CD4-positive, alpha-beta T cell treated with Interferon gamma for 1 hour (primary cell): ENCODE measurements at places on chromosomes 4 and X.

- no peak for DNase-seq
Measured at GRCh38 chrX:38018766-38019425, 12.5 kb downstream of the SYTL5 start.

DNA sequence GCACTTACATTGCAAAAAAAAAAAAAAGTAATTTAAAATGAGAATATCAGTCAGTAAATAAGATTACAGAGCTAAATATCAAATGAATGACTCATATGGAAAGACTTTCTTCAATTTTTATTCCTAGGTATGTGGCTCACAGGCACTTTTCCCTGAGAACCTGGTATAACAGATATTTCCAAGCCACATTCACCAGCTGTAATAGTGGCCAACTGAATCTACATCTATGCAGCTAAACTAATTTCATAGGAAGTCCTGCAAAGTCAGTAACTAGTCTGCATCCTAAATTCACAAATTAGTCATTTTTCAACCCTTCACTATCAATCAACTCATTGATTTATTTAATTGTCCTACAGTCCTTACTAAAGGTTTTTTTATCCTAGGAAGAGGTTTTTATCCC, 5.6 kb downstream of the PDE5A start:
- no peak for DNase-seq

GRCh38 chr4:26020083-26020668, 106.2 kb downstream of the SMIM20 start:
- DNase-seq = peak; percentile 4

DNA sequence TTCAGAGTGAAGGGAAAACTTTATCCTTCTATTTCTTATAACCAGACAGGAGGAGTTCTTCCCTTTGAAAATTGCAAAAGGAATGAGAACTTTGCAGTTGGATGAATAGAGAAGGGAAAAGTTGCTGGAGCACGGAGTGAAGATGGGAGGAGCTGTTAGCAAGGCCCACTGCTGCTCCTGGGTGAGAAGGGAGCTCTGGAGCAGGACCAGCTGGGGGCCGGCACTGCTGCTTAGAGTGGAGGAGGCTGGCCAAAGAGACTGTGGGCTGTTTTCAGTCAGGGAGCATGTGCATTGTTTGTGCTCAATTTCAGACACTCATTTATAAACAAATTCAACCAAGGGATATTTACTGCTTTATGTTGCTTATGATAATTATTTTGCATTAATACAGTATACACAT, 164.2 kb downstream of the STIM2 start:
- DNase-seq = no peak

GRCh38 chr4:46656071-46656470, 253.0 kb downstream of the COX7B2 start:
- DNase-seq = no peak

DNA sequence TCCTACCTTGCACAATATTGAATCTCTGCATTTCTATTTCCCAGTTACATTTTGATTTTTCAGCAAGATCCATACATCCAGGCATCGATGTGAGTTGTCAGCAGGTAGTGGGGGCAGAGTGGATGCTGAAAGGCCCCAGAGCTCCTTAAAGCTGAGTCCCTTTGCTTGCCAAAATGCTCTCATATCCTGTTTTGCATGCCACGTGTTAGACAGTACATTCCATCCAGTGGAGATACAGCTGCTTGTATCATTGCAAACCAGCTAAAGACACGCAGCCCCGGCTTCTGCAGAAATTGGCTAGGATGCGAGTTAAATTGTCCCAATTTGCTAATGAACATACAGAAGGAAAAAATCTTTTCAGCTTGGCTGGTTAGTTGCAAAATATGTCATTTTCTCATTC, 179.6 kb upstream of the MXRA5 start:
- DNase-seq = no peak

- DNase-seq = no peak
Measured at GRCh38 chrX:32455704-32456103, 755.6 kb downstream of the DMD start.

DNA sequence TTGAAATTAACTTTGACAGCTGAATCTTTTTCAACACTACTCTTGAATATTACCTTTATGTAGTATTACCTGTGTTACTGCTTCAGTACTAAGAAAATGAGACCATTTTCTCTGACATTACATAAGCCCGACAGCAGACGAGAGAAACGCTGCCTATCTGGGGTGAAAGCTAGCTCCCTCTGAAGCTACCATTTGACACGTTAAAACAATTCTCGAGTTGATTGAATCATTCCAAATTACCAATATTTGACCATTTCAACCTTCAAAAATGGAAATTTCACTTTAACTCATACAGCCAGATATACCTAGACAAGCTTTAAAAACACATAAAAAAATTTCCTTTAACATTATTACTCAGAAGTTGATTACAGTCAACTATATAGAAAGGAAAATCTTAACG, 836 bp downstream of the GPM6A start:
- DNase-seq = no peak

DNA sequence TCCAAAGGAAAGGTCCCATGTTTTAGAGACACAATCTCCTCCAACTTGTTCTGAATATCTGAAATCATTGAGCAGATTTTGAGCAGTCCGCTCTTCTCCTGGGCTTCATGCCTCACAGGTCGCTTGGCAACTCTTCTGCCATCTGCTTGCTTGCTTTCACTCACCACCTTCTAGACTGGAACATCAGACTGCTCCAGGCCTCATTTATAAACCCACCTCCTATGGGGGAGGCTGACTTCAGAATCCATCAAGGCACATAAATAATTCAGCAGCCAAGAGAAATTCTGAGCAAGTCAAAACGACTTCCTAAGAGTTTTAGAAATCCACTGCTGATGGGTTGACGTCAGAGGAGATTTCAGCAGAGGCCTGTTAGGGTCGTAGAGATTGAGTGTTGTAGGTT, 64.1 kb downstream of the FAM184B start:
- DNase-seq = no peak

- DNase-seq = no peak
Measured at GRCh38 chrX:108464604-108465003, 25.0 kb downstream of the COL4A5 start.

- DNase-seq = peak; percentile 3
Measured at GRCh38 chrX:13090339-13091110, 46.1 kb upstream of the FAM9C start.

GRCh38 chr4:169131556-169132208, 121.6 kb upstream of the CBR4 start:
- DNase-seq = no peak

- no peak for DNase-seq
Measured at GRCh38 chr4:12716896-12717295, 767.2 kb downstream of the RAB28 start.

DNA sequence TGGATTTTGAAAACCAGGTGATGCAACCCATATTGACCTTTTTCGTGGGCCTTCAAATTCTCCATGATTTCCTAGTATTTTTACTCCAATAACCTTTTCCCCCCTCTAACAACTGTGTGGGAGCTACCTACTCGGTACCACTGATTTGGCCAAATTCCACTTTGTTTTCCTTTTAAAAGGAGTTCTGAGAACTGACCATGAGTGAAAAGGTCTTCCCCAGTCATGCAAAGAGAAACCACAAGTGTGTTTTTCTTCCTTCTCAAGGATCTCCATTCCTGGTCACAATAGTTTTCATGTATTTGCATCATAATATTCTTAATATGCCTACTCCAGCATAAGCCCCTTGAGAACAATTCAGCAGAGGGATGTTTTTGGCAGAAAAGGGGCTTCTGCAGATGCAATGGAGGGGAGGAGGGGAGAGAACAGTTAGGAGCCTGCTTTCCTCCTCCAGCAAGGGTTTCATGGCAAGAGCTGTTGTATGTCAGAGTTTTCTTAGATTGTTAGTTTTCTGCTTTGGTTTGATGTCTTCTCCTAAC, 195.3 kb upstream of the ANXA3 start:
- no peak for DNase-seq

GRCh38 chr4:87511500-87511899, 17.7 kb downstream of the SPARCL1 start:
- no peak for DNase-seq

GRCh38 chrX:39645178-39645895, 452.4 kb downstream of the BCOR start:
- no peak for DNase-seq

- no peak for DNase-seq
Measured at GRCh38 chr4:82380831-82381230, 7.0 kb upstream of the HNRNPD start.

GRCh38 chrX:47605024-47605423, 14.6 kb downstream of the SYN1 start:
- no peak for DNase-seq

DNA sequence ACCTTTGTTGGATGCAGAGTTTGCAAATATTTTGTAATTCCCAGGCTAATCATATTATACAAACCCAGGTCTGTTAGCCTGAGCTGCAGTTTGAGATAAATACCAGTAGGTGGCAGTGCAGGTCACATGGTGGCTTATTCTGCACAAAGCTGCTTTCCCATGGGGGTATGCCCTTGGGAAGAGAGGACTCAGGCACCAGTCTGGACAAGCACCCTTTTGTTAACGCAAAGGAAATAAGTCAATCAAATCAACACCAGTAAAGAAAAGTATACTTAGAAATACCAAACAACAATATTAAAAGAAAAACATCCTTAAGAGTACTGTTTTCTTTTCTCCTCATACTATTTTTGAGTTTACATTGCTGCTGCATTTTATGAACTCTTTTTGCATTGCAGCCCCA, 389.0 kb upstream of the ZFP42 start:
- DNase-seq = no peak

GRCh38 chr4:187065396-187065795, 341.7 kb upstream of the FAT1 start:
- no peak for DNase-seq

DNA sequence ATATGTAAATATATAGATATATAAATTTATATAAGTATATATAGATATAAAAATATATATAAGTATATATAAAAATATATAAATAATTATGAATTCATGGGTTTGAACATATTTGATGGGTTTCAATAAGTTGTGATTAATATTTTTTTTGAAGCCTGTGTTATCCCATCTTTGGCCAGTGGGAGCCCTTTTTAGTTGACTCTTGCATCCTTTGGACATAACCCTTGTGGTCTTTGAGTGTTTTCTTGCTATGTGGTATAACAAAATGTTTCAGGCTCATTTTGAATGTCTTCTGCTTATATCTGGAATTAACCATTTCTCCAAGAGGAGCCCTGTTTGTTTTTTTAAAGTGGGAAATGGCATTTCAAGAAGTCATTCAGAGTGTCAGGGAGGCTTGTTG, 15.2 kb downstream of the SNX25 start:
- no peak for DNase-seq

DNA sequence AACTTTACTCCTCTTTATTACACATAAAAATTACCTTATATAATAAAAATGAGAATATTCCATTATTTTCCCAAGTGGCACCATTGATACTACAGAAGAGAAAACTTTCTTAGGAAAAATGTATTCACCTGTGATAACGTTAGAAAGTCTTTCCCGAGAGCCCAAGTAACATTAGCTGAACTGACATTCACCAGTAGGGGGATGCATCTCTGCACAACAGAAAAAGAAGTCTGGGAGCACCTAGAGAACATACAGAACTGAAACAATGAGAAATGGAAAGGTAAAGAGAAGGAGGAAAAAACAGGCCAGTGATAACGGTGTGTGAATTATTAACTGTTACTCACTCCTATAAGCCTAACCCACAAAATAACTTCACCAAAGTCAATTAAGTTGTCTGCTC, 423.3 kb downstream of the CENPC start:
- no peak for DNase-seq

DNA sequence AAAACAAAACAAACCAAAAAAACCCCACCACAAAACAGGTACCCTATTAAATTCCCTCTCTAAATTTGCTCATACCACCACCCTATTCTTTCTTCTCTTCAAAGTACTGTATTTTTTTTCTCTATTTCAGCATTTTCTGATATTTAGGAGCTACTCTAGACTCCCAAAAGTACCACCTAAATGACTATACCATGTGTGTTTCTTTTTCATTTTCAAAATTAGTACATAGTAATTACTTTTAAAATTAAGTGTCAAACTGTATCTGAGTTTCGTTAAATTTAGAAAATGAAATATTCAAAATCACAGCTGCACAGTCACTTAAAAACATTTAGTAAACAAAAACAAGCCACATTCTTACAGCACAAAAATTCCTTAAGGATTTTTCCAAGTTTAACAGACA, 161.7 kb downstream of the FBXW7 start:
- DNase-seq = no peak

- no peak for DNase-seq
Measured at GRCh38 chr4:66606908-66607307, 936.6 kb upstream of the EPHA5 start.

DNA sequence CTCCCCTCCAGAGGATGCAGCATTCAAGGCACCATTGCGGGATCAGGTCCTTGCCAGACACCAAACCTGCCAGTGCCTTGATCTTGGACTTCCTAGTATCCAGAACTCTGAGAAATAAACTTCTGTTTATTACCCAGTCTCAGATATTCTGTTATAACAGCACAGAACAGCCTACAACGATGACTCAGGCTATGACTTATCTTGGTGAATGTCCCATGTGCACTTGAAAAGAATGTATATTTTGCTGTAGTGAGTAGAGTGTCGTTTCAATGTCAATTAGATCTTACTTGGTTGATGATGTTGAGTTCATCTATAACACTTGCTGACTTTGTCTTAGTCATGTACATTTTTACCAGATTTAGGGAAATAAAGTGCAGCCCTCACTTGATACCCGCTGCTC, 34.5 kb upstream of the PGRMC1 start:
- no peak for DNase-seq

- DNase-seq = no peak
Measured at GRCh38 chr4:100907465-100908454, 389.9 kb upstream of the EMCN start.
